ENCODE measurements at places on chromosomes 7 and 10.

DNA sequence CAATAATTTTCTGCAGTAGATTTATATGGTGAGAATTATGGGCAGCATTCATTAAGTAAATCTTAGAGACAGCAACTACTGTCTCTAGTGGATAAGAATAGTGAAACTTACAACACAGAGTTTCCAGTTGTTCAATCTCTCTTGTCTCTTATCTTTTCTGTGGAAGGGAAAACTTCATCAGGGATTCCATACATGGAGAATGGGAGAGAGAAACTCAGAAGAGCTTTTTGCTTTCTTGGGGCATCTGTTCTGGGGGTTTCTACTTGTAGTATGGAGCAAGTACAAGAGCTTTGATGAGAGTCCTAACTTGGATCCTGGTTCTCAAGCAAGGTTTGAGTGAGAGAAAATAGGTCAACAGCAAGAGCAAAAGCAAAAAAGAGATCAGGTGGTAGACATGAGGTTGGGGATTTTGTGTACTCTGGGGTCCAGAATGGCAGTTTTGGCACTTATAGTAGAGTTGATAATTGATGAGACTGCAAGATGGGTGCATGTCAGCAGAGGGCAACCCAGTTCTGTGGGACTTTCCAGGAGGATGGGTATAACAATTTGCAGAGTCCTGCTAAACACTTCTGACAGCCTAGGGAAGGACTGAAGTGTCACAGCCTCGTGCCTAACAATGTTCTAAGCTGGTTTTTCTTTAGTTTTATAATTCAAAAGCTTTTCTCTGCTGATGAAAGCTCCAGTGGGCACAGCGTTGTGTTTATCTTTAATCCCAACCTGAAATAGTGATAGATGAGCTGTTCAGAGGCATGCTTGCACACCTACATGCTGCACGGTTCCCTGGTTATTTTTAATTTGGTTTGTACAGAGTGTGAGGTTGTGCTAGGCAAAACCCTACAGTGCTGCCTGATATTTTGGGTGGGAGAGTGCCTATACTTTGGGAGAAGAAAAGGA, 32.0 kb upstream of the STRIP2 start:
- peak; percentile 43 for DNase-seq

- DNase-seq, result no peak
These were observed 146.4 kb downstream of the MGMT start for GRCh38 chr10:129613377-129613980.

DNA sequence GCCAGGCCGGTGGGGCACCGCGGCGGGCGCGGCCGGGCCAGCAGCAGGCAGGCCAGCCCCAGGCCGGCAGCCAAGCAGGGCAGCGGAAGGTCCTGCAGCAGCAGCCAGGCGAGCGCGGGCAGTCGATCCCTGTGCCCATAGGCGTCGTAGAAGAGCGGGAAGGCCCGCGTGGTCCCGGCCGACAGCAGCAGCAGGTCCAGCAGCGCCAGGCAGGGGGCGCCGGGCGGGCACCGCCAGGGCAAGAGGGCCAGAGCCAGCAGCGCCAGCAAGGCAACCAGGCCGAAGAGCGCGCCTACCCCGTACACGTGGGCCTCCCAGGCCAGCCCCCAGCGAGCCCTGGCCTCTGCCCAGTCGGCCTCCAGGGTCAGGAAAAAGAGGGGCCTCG, 8.4 kb upstream of the RBM28 start:
- DNase-seq, result peak; percentile 53

DNA sequence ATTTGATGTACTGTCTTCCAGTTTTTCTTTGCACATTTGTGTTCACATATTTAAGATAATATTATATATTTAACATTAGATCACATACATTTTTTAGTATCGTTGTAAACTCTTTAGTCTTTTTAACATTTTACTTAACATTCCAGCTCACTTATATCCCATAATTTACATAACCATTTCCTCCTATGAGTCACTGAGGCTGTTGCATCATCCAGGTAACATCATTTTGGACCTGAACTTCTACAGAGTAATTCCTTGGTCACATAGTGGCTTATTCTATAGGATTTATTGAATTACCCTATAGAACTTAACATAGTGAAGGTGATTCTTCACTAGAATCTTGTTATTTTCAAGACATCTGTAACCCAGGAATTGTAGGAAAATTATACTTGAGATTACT, 194.4 kb downstream of the POU6F2 start:
- DNase-seq, result no peak

GRCh38 chr10:69783515-69783914, 18.2 kb upstream of the COL13A1 start:
- DNase-seq, result no peak

Measured in stimulated activated CD8-positive, alpha-beta memory T cell treated with anti-CD3 and anti-CD28 coated beads, Interleukin-4, amount 100 ng/mL, for 48 hours (primary cell).